ENCODE measurements at places on chromosomes 3 and 15. TPM values are rescaled to one million over a fixed set of nuclear protein-coding genes. Genes with fewer than 3 reads are reported as not detected.

Gene LDHAL6B
- total RNA-seq = not detected

Gene CADM2
- 64.8 TPM for total RNA-seq

Gene COPG1
- 137 TPM for total RNA-seq

Gene GOLGA8G
- not detected for total RNA-seq

Gene THAP10
- 7.3 TPM for total RNA-seq

Gene ECE2
- total RNA-seq = 3.7 TPM

Gene IGSF11
- 10.2 TPM for total RNA-seq

GRCh38 chr3:189554868-189555557, 76.2 kb upstream of the TP63 start:
- DNase-seq = no peak

DNA sequence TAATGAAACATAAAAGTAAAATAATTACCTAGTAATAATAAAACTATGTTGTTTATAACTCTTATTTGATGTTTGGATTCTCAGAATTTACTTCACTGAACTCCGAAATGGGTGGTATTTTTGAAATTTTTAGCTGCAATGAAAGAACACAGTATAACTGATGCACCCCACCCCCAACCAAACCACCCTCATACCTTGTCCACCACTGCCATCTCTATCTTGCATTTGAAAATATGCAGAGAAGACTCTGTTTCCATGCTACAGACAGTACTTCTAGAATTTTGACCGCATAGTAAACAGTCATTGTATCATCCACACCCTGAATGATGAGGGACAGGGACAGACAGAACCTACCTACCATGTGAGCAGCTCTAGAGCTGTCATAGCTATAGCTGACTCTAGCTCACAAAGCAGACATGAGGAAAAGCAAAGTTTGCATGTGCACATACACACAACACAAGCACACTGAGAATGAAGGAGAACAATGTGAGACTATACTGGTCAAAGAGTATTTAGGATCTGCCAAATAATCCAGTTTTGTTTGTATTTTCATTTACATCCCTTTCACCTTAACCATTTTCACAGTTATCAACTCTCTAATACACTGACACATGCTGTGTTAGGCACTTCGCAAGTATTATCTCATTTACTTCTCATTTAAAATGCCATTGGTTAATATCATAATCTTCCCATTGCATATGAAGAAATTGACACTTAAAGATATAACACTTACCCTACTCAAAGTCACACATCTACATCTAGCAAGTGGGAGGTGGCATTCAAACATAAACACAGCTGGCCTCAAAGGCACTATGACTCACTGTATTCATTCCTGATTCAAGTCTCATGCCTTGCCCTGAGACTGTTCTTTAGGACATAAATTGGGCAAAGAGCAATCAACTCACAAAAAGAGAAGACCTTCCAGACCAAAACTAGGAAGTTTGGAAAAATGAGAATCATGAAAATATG, 1014.7 kb upstream of the CFAP20DC start:
- peak; percentile 4 for DNase-seq

DNA sequence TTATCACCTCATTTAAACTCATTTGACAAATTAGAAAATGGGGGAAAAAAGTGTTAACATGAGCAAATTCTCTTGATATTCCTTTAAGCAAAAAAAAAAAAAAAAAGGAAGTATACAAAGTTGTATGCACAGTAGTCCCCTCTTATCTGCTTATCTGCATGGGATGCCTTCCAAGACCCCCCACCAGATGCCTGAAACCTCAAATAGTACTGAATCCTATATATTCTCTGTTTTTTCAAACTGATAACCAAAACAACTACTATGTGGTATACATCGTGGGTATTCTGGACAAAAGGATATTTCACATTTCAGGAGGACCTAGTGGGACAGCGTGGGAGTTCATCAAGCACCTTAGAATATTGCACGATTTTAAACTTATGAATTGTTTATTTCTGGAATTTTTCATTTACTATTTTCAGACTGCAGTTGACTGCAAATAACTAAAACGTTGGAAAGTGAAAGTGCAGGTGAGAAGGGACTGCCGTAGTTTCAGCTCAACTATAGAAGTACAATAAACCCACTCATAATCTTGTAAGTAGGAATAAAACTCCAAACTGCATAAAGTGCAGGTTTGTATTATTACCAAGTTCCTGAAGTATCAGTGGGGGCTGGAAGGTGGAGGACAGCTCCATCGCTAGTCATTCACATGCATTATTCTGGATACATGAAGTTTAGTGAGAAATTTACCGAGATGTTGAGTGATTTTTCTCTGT, 43.6 kb upstream of the PLCL2 start:
- no peak for DNase-seq

- no peak for DNase-seq
These were observed 12.0 kb downstream of the SOX2 start for GRCh38 chr3:181723625-181724191.

GRCh38 chr3:184730924-184731323, 19.1 kb upstream of the MAGEF1 start:
- no peak for DNase-seq

GRCh38 chr3:126970921-126971320, 12.0 kb upstream of the PLXNA1 start:
- DNase-seq = no peak

GRCh38 chr3:119245778-119246177, 5.1 kb upstream of the B4GALT4 start:
- DNase-seq = no peak

- DNase-seq = no peak
These were observed 166.1 kb downstream of the SSR3 start for GRCh38 chr3:156388497-156389448.

GRCh38 chr15:74385733-74386132, 18.3 kb upstream of the CYP11A1 start:
- DNase-seq = no peak

DNA sequence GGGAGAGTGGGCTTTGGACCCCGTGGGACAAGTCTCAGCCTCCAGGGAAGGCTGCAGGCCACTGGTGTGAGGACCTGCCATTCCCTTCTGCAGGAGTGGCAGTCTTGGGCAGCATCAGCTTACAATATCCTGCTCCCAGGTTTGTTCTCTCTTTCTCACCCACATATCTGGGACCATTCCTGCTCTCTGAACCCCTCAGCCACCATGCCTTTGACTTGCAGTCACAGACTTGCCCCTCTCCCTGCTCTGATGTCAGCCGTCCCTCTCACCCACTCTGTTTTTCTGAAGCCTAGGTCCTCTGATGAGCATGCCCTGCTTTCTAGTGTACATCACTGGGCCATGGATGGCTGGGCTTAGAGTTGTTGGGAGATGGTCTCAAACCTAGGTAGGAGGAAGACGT, 282.1 kb downstream of the EPHB1 start:
- DNase-seq = no peak

- no peak for DNase-seq
These were observed 47.2 kb upstream of the PXYLP1 start for GRCh38 chr3:141184430-141184829.

- no peak for DNase-seq
These were observed 6.5 kb downstream of the CHD2 start for GRCh38 chr15:92906563-92907081.

DNA sequence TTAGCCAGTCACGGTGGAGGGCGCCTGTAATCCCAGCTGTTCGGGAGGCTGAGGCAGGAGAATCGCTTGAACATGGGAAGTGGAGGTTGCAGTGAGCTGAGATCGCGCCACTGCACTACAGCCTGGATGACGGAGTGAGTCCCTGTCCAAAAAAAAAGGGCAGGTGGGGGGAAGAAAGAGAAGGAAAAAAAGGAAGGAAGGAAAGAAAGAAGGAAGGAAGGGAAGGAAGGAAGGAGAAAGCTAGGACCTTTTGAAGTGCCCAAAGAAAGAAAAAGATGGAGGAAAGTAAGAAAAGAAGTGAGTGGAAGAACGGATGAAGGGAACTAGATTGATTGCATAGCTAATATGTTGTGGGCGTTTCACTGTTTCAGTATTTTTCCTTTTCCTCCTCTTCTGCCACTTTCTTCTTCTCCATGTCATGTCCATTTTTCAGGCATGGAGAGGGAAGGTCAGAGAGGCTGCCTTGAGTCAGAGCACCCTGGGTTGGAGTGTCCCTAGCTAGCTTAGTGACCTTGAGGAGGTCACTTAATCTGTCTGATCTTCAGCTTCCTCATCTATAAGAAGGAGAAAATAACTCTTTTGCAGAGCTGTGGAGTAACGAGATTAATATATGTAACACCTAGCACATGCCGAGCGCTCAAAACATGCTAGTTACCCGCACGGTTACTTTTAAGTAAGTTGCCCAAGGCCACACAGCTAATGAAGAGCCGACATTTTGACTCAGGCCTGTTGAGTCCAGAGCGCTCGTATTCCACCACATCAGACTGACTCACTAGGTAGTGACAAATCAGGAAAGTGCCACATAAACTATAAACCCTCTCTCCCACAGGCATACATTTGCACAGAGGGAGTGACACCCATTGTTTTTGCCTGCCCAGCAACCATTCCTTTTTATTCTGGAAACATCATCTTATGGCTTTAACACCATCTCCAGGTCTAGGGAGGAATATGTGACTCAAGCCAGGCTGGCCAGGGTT, 42.2 kb downstream of the BHLHE40 start:
- no peak for DNase-seq

DNA sequence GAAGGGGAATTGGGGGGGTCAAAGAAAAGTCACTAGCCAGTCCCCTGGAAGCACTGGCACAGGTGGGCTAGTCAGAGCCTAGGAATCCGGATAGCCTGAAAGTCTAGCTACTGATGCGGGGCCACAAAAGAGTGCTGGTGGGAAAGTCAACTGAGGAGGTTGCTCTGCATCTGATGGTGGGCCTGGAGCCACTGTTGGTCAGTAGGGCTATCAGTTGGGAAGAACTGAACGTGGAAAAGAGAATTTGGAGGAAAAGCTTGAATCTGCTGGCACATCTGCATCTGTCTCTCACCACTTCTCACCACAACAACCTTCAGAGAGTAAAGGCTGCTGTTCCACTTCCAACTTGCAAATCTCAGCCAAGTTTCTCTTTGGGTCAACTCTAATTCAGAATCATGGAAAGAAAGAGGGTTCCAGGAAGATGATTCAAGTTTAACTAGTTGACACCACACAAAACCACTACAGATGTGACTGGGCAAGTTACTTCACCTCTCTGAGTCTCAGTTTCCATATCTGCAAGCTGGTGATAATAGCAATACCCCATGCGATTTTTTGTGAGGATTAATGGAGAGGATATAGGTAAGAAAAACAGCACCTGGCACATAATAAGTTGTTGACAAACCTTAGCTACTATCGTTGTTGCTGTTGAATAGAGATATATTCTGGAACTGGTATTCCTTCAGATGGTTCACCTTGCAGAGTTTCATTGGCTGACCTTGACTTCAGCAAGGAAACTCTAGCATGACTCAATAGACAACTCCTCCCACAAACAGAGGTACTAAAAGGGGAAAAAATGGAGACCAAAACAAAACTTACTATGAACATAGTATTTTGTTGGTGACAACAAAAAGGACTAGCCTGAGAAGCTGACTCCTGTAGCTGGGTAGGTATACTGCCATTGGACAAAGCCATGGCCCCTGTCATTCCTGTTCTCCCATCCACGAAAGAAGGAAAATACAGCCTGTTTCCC, 280.2 kb upstream of the STT3B start:
- DNase-seq = no peak

DNA sequence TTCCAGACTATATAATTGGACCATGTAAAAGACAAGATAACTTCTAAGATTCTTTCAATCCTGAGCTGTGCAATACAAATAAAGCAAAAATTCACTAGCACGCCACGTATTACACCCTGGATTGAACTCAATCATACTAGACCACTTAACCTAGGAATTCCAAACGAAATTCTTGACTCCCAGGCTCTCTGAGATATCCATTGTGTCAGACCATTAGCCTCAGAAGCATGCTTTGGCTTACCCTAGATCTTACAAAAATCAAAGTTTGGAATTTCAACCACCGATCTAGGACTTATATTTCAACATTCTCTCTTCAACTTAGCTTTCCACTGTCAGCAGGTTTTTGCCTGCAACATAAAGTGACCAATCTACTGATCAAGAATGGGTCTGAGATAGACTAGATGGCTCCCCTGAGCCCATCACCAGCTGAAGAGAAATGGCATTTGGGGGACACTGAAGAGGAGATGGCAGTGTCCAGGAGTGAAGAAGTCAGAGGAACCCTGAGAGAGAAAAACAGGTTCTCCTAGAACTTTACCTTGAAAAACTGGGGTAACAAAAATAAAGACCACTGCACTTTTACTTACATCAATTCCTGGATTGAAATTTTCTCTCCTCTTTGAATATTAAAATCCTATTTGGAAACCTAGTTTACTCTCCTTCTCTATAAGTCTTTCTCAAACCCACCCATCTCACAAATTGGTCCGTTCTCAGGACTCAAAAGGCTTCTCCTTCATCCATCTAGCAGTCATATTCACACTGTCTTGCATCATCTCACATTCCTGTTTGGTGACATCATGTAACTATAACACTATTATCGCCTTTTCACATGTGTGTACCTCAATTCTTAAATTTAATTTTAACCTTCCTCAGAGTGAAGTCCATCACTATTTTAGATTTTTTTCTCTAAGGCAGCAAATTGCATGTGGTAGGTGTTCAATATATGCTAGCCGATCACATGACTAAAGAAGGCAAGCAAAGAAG, 18.5 kb downstream of the CPNE4 start:
- no peak for DNase-seq

DNA sequence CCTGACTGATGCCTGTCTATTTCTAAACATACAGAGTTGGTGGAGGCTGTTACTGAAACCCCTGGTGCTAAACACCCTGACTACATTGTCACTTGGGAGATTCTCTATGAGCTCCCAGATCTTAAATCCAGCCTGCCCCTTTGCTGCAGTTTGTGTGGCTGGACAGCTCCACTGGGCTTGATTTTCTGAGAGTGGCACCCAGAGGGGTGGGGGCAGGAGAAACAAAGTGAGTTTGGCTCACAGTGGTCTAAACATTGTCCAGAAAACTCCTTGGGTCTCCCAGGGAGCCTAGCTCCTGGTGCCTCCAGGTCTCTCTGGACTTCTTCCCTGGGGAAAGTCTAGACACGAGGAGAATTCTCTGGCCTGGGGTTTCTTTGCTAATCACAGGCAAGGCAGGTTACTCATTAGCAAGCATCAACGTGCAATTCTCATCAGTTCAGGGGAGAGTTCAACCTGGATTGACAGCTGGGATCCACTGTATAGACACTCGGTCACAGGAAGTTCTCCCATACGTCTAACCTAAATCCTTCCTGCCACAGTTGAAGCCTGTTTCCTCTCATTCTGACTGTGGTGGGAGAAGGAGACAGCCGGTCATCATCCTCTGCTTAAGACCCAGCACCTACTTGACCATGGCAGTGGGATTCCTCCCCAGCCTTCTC, 7.1 kb upstream of the DLL4 start:
- no peak for DNase-seq

- DNase-seq = no peak
These were observed 22.3 kb downstream of the KCNAB1 start for GRCh38 chr3:156142702-156143101.

GRCh38 chr15:90953947-90954711, 555 bp upstream of the RCCD1 start:
- no peak for DNase-seq

- no peak for DNase-seq
These were observed 105.3 kb downstream of the CHDH start for GRCh38 chr3:53740956-53741355.

DNA sequence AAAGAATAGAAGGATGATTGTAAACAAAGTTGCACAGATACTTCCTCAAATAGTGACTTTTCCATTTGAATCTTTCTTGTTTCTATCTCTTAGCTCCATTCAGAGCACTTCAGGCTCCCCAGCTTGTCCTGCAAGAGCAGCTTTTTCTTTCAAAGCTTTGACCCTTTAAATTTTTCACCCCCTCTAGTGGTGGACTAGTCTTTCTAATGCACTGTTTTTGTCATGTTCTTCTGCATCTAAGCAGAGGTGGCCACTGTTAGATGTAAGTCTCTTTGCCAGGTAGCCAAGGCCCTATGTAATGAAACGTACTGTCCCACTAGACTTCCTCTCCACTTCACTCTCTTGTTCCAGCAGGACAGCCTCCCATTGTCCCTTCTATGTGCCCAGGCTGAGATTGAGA, 74.0 kb upstream of the MANF start:
- no peak for DNase-seq

Data from frontal cortex (tissue), 4 donors.